ENCODE measurements at places on chromosomes 11 and 22.

- no peak for DNase-seq
Observed at GRCh38 chr22:28397306-28397705, 282.3 kb downstream of the TTC28 start.

DNA sequence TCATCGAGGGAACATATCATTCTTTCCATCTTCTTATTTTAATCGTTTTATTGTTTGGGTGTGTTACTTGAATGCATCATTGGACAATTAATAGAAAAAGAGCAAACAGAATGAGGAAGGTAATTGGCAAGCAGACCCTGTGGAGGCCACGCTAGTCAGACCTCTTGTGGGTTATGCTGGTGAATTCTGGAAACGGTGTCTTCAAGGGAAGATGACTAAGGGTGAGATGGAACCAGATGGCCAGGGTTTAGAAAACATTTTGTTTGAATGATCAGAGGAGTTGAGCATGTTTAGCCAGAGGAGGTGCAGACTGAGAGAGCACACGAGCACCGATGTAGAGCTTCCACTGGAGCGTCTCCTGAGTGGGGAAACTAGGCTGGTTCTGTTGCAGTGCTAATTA, 8.5 kb downstream of the ST14 start:
- no peak for DNase-seq

DNA sequence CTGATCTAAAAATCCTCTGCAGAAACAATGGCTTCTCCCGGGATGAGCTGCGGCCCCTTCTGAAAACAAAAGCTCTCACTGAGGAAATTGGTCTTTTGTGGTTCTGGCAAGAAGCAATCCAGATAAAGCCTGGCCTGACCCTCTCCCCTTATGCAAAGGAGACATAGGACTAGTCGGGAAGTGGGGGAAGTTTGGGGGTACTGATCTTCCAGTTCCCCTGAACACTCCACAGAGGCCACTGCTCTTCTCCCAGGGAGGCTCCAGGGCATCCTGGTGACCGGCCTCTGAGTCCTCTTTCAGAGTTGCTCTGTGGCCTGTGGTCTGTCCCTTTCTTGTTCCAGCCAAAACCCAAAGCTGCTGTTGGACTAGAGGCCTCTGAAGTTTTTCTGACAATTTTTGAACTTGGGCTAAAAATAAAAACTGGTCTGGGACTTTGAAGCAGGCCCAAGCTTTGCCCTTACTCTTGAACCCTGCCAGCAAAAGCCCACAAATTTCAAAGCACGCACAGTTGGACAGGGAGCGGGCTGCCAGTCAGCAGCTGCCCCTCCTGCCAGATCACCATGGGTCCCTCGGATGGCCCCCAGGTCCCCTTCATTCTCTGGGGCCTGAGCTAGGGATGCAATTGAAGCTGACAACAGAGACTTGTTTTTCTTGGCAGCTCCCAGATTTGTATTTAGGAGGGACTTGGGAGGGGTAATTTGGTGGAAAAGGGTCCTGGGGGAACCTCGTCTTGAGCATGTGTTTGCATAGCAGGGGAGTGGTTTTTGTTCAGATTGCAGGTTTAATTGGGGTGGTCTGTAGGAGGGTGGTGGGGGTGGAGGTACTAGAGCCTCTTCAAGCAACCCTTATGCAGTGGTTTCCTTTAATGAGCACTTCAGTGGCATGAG, 381.6 kb upstream of the CADM1 start:
- DNase-seq: no peak

DNA sequence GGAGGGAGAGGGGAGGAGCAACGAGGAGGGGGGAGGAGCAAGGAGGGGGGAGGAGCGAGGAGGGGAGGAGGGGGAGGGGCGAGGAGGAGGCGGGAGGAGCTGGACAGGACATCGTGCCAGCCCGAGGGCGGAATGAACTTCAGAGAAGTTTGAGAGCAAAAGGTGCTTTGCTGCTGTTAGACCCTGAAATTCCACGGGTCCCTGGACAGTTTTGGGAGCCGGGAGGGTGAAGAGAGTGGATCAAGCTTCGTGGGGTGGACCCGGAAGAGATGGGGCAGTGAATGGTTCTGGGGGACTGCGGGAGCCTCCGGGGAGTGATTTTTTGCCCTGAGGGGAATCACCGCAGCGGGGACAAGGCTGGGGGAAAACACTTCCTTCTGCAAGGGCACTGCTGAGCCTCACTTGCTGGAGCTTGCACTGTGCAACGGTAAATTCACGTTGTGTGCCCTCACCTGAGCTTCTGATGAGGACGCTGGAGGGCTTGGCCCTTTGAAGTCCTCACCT, 10.7 kb upstream of the NLRP6 start:
- DNase-seq: no peak

DNA sequence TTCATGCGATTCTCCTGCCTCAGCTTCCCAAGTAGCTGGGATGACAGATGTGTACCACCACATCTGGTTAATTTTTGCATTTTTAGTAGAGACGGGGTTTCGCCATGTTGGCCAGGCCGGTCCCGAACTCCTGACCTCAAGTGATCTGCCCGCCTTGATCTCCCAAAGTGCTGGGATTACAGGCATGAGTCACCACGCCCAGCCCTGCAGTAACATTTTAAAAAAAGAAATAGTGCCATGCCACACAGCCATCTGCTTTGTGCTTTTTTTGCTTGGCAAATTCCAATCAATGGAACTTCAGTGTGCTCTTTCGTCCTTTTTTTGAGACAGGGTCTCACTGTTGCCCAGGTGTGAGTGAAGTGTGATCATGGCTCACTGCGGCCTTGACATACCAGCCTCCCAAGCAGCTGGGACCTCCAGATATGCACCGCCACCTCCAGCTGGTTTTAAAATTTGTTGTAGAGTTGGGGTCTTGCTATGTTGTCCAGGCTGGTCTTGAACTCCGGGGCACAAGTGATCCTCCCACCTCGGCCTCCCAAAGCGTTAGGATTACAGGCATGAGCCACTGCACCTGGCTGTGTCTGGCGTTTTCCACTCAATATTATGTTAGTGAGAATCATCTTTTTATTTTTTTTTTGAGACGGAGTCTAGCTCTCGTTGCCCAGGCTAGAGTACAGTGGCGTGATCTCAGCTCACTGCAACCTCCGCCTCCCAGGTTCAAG, 1.8 kb upstream of the CHADL start:
- DNase-seq: no peak

GRCh38 chr22:31826443-31826842, 72.6 kb downstream of the DEPDC5 start:
- DNase-seq: no peak

GRCh38 chr11:46234311-46234710, 43.2 kb upstream of the CREB3L1 start:
- DNase-seq: no peak

DNA sequence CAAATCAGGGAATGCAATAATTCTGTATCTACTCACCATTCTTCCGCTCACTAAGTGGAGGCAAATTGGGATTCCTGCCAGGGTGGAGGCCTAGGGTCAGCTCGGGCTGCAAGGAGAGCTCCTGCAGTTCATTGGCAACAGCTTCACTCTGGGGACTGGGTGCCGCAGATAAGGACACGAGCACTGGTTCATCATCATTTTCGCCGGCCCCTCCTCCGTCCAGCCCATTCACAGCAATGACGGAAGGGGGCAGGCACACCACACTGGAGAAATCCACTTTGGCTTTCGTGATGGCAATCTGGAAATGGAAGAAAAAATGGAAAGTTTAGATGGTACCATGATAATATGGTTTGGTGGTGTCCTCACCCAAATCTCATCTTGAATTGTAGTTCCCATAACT, 84.4 kb downstream of the MRTFA start:
- DNase-seq: no peak

DNA sequence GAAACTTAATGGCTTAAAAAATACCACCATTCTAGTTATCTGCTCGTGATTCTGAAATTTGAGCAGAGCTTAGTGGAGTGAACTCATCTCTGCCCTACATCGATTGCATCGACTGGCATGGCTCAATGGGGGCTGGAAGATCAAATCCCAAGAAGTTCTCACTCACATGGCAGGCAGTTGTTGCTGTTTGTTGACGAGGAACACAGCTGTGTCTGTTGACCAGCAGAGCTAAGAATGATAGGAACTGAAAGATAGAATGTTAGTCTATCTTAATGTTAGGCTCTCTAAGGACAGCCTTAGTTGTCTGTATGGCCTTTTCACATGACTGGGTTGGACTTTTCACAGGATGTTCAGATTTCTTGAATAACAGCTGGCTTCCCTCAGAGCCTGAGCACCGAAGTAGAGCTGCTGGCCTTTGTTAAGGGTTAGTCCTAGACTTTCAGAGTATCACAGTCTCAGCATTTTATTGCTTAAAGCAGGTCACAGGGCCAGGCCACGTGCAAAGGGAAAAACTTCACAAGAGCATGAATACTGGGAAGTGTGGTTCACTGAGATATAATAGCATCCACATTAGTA, 31.6 kb upstream of the IZUMO1R start:
- no peak for DNase-seq

- DNase-seq: no peak
Observed at GRCh38 chr11:1148752-1149180, 9.0 kb upstream of the MUC5AC start.

- no peak for DNase-seq
Observed at GRCh38 chr11:7890417-7891172, 40.5 kb downstream of the OR10A6 start.

DNA sequence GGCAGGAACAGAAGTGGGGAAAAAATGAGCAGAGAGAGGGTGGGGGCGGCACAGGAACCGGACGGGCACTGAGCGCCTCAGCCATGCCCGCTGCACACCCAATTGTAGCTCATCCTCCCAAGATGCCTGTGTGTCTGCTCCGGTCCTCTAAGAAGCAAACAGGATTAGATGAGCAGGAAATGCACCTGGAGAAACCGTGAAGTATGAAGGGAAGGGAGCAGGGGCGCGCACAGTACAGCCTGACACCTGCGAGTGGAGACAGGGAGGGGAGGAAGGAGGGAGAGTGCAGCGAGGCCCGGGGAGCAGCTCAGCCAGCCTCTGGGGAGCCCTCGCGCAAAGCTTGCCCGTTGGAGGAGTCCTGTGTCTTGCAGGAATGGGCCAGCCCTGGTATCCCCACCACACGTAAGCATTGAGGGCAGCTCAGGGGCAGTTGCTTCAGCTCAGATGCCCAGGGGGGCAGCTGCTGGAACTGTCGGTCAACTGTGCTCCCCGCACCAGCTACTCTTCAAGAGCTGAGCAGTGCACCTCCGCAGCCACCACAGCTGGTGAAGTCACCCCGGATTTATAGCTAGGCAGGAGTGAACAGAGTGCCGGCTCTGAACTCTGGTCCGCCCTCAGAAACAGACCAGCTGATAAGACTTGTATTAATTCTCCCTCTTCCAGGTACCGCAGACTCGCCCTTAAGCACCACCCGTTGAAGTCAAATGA, 7.0 kb downstream of the DNAJB13 start:
- no peak for DNase-seq

DNA sequence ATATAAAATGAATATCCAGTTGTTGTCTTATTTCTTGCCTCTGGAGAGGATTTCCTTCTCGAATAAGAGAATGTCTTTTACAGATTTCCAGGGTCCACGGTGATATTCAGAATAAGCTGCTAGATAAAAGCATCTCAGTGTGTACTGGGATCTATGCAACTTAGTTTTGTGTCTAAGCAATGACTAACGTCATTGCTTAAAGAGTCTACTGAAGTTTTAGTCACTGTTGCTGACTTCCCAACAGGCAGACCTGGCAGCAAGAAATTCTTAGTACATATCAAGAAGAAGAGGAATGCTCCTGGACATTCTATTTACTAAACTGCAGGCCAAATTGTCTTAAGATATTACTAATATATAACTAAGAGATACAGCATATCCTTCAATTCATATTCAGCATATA, 70.3 kb downstream of the SOX6 start:
- no peak for DNase-seq

- DNase-seq: no peak
Observed at GRCh38 chr11:34261820-34262219, 96.0 kb downstream of the ABTB2 start.

- DNase-seq: no peak
Observed at GRCh38 chr11:123233975-123234334, 38.9 kb upstream of the CLMP start.

DNA sequence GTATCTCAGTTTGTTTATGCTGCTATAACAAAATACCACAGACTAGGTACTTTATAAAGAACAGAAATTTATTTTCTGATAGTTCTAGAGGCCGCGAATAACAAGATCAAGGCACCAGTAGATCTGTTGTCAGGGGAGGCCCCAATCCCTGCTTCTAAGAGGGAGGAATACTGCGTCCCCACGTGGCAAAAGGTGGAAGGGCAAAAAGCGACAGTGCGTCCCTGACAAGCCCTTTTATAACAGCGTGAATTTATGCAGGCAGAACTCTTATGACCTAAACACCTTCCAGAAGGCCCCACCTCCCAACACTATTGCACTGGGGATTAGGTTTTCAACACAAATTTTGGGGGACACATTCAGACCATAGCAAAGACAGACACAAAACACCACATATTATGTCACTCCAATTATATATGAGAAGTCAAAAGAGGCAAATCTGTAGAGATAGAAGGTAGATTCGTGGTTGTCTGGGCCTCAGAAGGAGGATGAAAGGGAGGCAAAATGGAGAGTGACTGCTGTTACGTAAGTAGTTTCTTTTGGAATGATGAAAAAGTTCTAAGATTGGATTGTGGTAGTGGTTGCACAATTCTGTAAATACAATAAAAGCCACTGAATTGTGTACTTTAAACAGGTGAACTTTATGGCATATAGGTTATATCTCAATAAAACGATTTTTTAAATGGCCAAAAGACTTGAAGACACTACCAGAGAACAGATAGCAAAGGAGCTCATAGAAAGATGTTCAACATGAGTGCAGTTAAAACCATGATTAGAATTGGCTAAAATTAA, 30.1 kb upstream of the TNRC6B start:
- DNase-seq: no peak

- no peak for DNase-seq
Observed at GRCh38 chr11:69950120-69950519, 128.0 kb upstream of the ANO1 start.

GRCh38 chr11:134637091-134638015, 225.3 kb upstream of the B3GAT1 start:
- DNase-seq: no peak

- DNase-seq: no peak
Observed at GRCh38 chr22:49992921-49993648, 19.5 kb downstream of the IL17REL start.

- no peak for DNase-seq
Observed at GRCh38 chr11:20117291-20117690, 43.0 kb downstream of the DBX1 start.

- no peak for DNase-seq
Observed at GRCh38 chr11:68149417-68149816, 28.2 kb upstream of the CHKA start.

- no peak for DNase-seq
Observed at GRCh38 chr11:23924226-23924625, 572.6 kb upstream of the LUZP2 start.

- no peak for DNase-seq
Observed at GRCh38 chr11:85766721-85767161, 44.2 kb downstream of the SYTL2 start.

DNA sequence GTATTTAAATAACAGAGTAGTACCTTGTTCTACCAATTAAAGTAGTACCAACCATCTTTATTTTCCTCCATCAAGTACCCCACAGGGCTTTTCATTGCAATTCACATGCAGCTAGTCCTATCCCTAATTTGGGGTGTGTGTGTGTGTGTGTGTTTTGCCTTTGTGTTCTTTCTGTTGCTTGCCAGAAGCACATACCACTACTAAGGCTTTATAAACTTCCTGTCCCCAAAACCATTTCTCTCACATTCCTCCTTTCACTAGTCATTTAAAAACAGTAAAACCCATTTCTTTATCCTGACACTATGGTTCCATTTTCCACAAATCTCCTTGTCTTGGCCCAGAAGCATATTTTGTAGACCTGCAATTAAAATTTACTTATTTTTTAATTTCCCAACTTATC, 54.6 kb downstream of the SLC36A4 start:
- DNase-seq: peak; percentile 6

- DNase-seq: no peak
Observed at GRCh38 chr11:133136376-133136775, 395.9 kb downstream of the OPCML start.

- DNase-seq: no peak
Observed at GRCh38 chr22:18978506-18978905, 42.4 kb upstream of the PRODH start.
